Skeletal muscle tissue (tissue), 5 donors: ENCODE measurements at places on chromosomes 5 and 9. TPM values are rescaled to one million over a fixed set of nuclear protein-coding genes. Genes with fewer than 3 reads are reported as not detected.

CARTPT gene
- not detected for total RNA-seq

ADAMTS16 gene
- total RNA-seq: 5.7 TPM

PCDHGA7 gene
- total RNA-seq: 3.7 TPM

MOB3B gene
- 1.0 TPM for total RNA-seq

TBCA gene
- total RNA-seq: 106 TPM
